Neural crest cell (in vitro differentiated cells): ENCODE measurements at places on chromosomes 16 and 17. TPM values are rescaled to one million over a fixed set of nuclear protein-coding genes. Genes with fewer than 3 reads are reported as not detected.
A peak's percentile ranks its signal among the peaks of the same experiment; 100 is the strongest.

- no peak overlapping the region for H3K4me3 ChIP-seq
- H3K4me1 ChIP-seq: peaks cover 38% of the 10 kb centered on the region
- DNase-seq: no peak
- peaks cover 5% of the 10 kb centered on the region for H3K36me3 ChIP-seq
- H3K27me3 ChIP-seq: no peaks in the 10 kb centered on the region
- no peak overlapping the region for H3K27ac ChIP-seq
Observed at GRCh38 chr17:2634361-2634960, 41.0 kb downstream of the PAFAH1B1 start.

- DNase-seq: peak; percentile 66
- H3K4me1 ChIP-seq: peaks cover 39% of the 10 kb centered on the region
- peak overlapping the region; percentile 93 for H3K4me3 ChIP-seq
Observed at GRCh38 chr17:81345228-81346089, 49.8 kb upstream of the BAHCC1 start.

DNA sequence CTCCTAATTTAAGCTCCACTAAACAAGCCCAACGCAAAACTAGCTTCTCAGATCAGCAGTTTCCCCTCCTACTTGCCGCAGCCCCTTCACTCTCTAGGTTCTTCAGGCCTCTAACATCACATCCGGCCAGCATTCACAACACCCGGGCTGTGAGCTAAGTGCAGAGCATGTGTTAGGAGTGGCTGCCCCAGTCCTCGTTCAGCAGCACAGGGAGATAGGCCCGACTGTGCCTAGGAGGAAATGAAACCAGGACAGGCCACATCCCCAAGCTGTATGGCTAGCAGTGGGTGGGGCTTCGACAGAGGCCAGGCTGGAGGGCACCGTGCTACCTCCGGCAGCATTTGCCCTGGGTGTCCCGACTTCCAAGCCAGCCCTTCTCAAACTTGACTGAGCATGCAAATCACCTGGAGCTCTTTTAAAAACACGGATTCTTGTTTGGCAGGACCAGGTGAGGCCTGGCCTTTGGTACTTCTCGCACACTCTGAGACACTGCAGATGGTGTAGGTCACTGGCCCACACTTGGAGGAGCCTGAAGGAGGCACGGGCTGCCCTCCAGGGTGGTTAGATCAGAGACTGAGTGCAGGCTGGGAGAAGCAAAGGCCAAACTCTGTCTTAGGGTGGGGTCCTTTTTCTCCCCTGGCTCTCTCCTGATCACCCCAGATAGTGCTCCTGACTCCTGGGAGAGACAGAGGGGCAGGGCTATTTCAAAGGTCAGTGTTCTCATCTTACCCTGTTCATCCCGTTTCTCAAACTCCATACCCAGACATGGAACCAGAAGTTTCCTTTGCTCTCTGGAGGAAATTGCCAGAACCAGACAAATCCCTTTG is 202.0 kb downstream of the C16orf78 start:
- no peak for DNase-seq
- peaks cover 5% of the 10 kb centered on the region for H3K4me1 ChIP-seq
- no peaks in the 10 kb centered on the region for H3K27me3 ChIP-seq
- peaks cover 15% of the 10 kb centered on the region for H3K36me3 ChIP-seq
- no peak overlapping the region for H3K4me3 ChIP-seq
- H3K27ac ChIP-seq: peak overlapping the region; percentile 57

GRCh38 chr17:71441098-71441497 is 679.7 kb upstream of the SOX9 start:
- H3K4me3 ChIP-seq: no peak overlapping the region
- no peak overlapping the region for H3K27ac ChIP-seq
- H3K36me3 ChIP-seq: no peaks in the 10 kb centered on the region
- DNase-seq: no peak
- H3K27me3 ChIP-seq: no peaks in the 10 kb centered on the region

Gene TMEM92
- total RNA-seq: 3.0 and 3.5 TPM in 2 replicates

DNA sequence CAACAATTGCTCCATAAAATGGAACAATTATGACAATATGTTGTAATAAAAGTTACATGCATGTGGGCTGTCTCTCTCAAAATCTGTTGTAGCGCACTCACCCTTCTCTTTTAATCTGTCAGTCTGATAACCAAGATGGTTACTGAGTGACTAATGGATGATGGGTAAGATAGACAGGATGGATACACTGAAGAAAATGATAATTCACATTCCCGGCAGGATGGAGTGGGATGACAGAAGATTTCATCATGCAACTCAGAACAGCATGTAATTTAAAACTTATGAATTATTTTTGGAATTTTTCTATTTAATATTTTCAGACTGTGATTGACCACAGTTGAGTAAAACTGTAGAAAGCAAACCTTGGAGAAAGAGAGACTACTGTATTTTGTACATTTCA is 30.5 kb downstream of the CDH13 start:
- no peaks in the 10 kb centered on the region for H3K27me3 ChIP-seq
- no peak overlapping the region for H3K27ac ChIP-seq
- H3K4me3 ChIP-seq: no peak overlapping the region
- H3K4me1 ChIP-seq: peaks cover 22% of the 10 kb centered on the region
- no peaks in the 10 kb centered on the region for H3K36me3 ChIP-seq

DNA sequence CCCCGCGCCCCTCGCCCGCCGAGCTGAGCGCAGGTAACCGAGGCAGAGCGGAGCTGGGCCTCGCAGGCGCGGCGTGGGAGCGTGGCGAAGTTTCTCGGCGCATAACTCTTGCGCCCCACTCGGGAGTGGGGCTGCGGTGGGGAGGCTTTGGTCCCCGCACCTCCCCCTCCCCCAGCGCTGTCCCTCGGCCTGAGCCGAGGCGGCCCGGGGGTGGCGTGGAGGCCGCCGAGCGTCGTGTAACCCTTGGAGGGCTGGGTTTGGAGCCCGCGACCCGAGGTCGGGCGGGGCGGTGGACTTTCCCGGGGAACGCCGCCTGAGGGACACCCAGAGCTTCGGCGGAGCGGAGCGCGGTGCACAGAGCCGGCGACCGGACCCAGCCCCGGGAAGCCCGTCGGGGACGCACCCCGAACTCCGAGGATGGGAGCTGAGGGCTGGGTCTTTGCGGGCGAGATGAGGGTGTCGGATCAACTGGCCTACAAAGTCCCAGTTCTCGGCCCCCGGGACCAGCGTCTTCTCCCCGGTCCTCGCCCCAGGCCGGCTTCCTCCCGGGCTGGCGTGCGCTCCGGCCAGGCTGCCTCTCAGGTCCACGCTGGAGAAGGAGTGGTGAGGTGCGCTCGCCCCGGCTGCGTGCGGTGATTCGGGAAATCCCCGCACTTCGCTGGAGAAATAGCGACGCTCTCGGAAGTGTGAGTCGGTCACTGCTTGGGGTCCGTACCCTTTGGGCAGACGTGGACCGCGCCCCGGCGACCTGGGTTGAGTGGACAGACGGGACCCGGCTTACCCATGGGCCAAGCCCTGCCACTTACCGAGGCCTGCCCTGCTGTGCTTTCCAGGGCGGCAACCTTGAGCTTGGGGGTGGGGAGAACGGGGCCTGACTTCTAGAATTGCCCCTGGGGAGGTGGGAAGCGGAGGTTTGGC is 168.4 kb downstream of the RAB11FIP4 start:
- no peak for DNase-seq
- H3K27ac ChIP-seq: no peak overlapping the region
- peaks cover 55% of the 10 kb centered on the region for H3K27me3 ChIP-seq
- no peaks in the 10 kb centered on the region for H3K36me3 ChIP-seq
- H3K4me1 ChIP-seq: peaks cover 4% of the 10 kb centered on the region

DNA sequence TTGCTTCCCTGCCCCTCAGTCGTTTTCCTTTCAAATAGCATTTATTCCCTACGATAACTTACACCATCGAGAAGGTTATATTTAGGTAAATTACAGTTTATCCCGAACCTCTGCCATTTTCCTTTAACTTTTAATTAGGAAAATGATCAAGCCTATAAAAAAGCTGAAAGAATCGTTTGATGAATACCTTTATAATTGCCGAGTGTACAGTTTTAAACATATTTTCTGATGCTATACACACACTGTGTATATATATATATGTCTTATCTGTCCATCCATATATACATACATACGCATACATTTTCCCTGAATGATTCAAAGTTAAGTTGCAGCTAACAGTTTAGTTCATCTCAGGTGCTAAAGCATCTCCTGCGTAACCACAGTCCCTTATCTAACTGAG is 56.6 kb upstream of the CRISPLD2 start:
- peaks cover 18% of the 10 kb centered on the region for H3K36me3 ChIP-seq
- no peaks in the 10 kb centered on the region for H3K27me3 ChIP-seq
- no peaks in the 10 kb centered on the region for H3K4me1 ChIP-seq
- DNase-seq: no peak
- H3K4me3 ChIP-seq: no peak overlapping the region

DNA sequence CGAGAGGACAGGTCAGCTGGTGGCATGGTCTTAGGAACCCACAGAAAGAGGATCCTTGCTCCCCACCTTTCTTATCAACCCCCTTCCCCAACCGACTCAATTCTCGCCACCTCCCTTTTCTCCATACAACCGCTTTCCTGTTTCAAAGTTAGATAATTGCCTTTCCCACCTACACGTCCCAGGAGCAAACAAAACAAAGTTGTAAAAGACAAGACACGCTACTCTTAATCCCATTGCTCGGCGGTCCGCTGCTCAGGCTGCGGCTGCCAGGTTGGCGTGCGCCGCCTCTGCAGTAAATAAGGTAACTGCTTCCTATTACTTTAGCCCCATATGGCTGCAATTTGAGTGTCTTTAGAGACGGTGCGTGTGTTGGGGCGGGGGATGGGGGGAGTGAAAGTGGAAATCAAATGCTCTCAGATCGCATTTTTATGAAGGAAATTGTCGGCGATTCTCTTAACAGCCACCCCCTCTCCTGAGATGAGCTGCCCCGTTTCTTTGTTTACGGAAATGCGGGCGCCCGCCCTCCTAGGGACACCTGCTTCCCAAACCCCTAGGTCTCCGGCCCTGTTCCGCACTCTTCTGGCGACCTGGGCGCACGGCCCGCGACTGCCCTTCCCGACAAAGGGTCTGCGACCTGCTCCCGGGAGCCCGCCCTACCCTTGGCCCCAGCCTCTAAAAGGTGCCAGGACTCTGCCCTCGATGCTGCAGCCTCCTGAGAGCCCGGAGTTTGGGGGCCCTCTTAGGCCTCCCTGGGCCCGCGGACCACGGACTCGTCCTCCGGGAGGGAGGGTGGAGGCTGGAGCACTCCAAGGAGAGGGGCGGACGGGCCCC is 3.7 kb upstream of the CBX8 start:
- no peak overlapping the region for H3K27ac ChIP-seq
- H3K4me3 ChIP-seq: peak overlapping the region; percentile 87
- DNase-seq: no peak
- H3K4me1 ChIP-seq: peaks cover 49% of the 10 kb centered on the region

Gene TLCD2
- 1.1 TPM in 2 replicates for total RNA-seq

Gene TP53TG3D
- not detected in 2 replicates for total RNA-seq
